HS-27A (cell line): ENCODE measurements at places on chromosomes 7 and 10.

DNA sequence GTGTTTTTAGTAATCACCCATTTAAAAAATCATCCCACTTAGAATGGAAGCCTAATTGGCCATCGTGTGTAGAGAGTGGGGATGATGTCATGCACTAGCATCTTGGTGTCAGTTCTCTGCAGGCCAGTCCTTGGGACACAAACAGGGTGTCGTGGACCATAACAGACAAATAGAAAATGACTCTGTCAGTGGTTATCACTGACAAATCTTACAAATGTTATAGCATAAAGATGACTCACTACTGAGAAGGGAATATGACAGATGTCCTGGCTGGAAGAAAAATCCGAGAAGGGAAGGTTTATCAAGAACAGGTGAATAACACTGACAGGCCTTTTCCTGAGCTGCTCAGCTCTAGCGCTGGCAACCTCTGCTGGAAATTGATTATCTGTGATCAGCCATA lies 10.6 kb downstream of the CABCOCO1 start:
- DNase-seq, result no peak

- DNase-seq, result no peak
Observed at GRCh38 chr7:156012412-156012811, 200.1 kb upstream of the SHH start.

- no peak for DNase-seq
Observed at GRCh38 chr10:86583983-86584382, 62.4 kb upstream of the WAPL start.

DNA sequence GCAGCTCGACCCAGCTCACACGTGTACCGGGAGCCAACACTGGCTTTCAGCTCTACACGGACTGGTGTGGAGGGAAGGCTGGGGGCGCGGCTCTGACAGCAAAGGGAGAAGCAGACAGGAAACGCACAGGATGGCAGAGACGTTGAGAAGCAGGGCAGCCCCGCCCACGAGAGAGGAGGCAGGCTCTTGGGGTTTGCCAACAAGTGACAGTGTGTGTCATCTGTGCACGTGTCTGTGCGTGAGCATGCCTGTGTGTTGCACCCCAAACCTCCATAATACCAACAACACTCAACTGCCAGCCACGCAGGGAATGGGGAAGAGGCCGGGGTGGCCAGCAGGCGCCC lies 64.4 kb upstream of the PDGFA start:
- DNase-seq, result no peak

- DNase-seq, result no peak
Observed at GRCh38 chr10:1709161-1709560, 28.2 kb downstream of the ADARB2 start.

DNA sequence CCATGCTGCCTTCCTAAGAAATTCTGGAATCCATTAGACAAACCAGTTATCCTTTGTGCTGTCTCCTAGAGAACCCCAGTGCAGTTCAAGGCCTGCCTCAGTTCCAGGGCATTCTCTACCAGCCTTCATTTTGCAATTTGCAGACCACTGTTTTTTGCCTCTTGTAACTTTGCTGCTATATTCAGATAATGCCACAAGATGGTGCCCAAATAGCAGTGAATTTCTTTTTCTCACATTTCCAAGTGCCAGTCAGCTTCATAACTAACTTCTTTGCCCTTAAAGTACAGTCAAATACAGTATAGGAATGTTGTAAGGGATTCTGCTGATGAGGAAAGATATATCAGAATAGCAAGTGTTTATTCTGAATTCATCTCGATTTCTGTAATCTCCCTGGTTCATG lies 25.2 kb downstream of the LOXL4 start:
- no peak for DNase-seq

DNA sequence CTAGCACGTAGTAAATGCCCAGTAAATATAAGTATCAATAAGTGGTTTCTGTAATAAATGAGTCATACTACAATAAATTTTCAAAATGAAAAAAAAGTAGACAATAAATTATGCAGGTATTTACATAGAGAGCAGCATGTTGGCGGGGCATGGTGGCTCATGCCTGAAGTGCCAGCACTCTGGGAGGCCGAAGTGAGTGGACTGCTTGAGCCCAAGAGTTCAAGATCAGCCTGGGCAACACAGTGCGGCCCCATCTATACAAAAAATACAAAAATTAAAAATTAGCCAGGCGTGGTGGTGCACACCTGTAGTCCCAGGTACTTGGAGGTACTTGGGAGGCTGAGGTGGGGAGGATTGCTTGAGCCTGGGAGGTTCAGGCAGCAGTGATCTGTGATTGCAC lies 509.3 kb upstream of the KLF6 start:
- DNase-seq, result no peak

DNA sequence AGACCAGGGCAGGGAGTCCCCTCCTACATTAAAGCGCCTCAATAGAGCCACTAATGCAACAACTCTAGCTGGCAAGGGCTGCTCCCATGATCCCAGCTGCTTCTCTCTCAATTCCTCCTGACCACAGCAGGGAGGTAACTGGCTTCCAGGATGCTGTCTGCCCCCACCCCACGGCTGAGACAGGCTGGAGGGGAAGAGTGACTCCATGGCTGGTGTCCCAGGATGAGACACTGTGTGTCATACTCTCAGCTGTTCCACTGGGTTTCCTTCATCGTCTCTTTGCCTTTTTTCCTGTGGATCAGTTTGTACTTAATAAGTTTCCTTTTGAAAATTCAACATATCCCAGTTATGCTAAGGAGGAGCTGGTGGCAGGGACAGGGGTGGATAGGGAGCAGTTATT lies 27.7 kb upstream of the MYH16 start:
- DNase-seq, result no peak

- no peak for DNase-seq
Observed at GRCh38 chr7:95092324-95092723, 184.9 kb downstream of the PPP1R9A start.

GRCh38 chr10:10977226-10977956 lies 40.3 kb upstream of the CELF2 start:
- DNase-seq, result no peak

DNA sequence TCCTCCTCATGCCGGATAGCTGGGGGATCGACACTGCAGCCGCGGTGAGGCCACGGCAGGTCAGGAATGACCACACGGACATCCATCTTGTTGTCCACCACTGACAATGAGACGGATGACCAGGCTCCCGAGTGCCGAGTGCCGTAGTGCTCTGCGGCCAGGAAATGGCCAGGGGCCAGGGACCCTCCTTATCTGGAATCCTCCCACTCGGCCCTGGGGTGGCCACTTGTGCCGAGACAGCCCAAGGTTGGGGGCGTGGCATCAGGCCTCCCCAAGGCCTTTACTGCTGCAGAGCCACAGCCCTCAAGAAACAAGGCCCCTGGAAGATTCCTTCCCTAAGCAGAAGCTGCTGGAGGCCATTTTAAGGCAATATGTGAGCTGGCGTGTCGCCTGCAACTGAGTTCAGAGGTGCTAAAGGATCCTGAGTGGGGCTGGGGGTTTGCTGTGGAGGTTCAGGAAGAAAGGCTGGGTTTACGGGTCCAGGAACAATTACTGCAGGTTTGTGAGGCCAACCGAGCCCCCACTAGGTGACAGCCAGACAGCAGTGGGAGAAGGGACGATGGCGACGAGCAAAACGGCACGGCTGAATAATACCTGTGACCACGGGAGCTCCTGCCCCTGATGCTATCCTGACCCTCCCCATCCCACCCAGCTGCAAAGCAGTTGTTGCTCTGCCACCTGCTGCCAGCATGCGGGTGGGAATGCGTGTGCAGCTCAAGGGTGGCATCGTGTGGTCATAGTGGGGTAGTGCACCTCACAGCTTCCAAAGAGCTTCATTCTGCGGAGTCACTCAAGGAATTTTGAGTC lies 31.6 kb upstream of the LEP start:
- DNase-seq, result no peak
